Activated B cell treated with CpG ODN at 0.5 μM for 24 hours (primary cell): ENCODE measurements at places on chromosomes 11 and 22. TPM values are rescaled to one million over a fixed set of nuclear protein-coding genes. Genes with fewer than 3 reads are reported as not detected.

DNA sequence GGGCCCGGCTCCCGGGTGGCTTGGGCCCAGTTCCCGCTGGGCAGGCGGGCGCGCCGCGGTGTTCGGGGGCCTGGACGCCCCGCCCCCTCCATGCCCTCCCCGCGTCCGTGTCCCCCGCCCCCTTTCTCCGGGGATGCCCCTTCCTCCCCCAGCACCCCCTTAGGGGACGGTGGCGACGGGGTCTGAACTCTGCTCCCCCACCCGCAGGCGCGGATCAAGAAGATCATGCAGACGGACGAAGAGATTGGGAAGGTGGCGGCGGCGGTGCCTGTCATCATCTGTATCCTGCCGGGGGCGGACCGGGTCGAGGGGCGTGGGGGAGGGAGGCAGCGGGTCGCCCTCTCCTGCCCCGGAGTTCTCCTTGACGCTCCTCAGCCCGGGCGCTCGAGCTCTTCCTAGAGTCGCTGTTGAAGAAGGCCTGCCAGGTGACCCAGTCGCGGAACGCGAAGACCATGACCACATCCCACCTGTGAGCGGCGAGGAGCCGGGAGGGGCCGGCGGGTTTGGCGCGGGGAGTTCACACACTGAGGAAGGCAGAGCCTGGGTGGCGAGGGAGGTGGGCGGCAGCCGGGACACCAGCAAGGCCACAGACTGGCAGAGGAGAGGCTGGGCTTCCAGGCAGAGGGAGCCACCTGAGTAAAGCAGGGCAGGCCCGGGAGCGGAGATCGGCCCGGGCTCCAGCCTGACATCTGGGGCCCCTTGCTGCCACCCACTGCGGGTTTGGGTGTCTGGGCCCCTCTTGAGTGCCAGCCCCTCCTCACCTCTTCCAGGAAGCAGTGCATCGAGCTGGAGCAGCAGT is 546 bp downstream of the DRAP1 start:
- DNase-seq, result no peak

DNA sequence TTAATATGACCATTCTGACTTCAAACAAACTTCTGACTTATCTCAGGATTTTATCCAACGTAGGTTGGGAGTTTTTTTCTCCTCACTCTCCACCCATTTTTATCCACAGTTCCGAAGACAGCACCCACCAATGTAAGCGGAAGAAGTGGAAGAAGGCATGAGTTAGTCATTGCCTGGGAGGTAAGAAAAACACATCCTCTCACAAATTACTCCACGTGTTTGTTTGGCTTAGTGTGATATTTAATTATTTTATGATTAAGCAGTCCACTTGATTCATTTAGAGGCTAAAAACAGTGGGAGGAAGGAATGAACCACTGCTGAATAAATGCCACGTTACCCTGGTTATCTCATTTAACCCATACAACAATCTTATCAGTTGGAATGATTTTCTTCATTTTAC is 389.6 kb upstream of the ARHGAP42 start:
- no peak for DNase-seq

The MUC2 gene
- not detected in 2 replicates for total RNA-seq

The FZD4 gene
- total RNA-seq, result not detected in 2 replicates

DNA sequence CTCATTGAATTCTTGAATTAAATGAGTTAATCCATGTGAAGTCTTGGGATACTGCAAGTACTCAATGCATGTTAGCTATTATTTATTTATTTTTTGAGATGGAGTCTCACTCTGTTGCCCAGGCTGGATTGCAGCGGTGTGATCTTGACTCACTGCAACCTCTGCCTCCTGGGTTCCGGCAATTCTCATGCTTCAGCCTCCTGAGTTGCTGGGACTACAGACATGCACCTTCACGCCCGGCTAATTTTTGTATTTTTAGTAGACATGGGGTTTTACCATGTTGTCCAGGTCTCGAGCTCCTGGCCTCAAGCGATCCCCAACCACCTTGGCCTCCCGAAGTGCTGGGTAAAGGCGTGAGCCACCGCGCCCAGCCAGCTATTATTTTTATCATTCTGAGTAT is 9.4 kb downstream of the MMP7 start:
- no peak for DNase-seq

DNA sequence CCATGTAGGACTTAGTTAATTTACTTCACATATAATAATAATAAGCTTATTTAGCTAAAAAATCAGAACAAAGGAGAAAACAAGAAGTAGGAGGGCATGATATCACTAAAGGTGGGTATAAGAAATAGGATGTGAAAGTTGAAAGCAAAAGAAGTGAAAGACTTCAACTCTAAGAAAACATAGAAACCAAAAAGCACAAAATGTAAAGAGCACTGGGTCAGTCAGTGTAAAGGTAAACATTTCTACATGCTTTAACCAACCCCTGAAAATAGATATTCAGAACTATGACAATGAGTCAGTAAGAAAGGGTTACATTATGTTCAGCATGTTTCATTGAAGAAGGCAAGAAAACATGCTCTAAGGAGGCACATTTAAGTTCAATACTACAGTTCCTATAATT is 298.8 kb downstream of the SWAP70 start:
- no peak for DNase-seq

DNA sequence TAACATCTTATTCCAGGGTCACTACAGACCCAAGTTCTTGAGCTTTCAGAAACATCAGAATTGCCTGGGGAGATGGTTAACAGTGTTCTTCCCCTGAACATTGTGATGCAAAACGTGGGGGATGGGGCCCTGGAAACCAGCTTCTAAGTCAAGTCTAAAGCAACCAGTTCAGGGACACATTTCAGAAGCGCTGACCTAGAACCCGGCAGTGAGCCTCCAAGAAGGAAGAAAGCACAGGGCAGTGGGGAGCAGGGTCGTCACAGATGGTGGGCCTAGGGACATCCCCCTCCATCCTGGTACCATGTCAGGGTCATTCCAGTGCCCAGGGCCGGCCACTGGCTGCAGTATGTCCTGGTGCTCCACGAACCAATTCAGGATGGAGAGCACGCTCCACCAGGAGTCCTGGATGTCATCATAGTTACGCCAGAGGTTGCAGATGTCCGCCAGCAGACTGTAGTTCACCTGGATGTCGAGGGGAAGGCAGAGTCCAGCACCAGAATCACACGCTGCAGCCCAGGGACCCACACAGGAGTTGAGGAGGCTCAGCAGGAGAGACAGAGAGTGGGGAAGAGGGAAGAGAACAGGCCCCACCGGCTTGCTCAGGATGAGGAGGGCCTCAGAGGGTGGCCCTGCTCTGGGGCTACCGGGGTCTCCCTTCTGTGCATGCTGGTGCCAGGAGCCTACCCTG is 5.0 kb downstream of the NAGA start:
- DNase-seq, result no peak

GRCh38 chr22:20093418-20094196 is 13.6 kb downstream of the DGCR8 start:
- DNase-seq, result no peak

DNA sequence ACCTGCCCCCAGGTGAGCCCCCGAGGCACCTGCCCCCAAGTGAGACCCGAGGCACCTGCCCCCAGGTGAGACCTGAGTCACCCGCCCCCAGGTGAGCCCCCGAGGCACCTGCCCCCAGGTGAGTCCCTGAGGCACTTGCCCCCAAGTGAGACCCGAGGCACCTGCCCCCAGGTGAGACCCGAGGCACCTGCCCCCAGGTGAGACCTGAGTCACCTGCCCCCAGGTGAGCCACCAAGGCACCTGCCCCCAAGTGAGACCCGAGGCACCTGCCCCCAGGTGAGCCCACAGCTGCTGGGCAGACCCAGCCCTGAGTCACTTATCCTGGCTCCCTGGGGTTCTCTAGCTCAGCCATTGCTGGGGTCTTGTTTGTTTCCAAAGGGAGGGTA is 36.2 kb downstream of the MUC5B start:
- DNase-seq, result no peak

The SCGB1C1 gene
- not detected in 2 replicates for total RNA-seq

GRCh38 chr11:35237860-35238715 is 99.1 kb downstream of the CD44 start:
- DNase-seq, result no peak

GRCh38 chr22:20026204-20026908 is 5.4 kb downstream of the TANGO2 start:
- DNase-seq, result no peak

The KCNK4 gene
- total RNA-seq, result 0.24 and 0.44 TPM in 2 replicates

The SPA17 gene
- total RNA-seq, result 1.2 and 1.6 TPM in 2 replicates

GRCh38 chr11:106828576-106828975 is 189.7 kb downstream of the GUCY1A2 start:
- no peak for DNase-seq

GRCh38 chr22:44520465-44521094 is 22.5 kb upstream of the RTL6 start:
- no peak for DNase-seq

The APOL3 gene
- 32.2 and 38.4 TPM in 2 replicates for total RNA-seq
